Lower lobe of right lung (tissue), 2 donors: ENCODE measurements at places on chromosomes 7 and 10. TPM values are rescaled to one million over a fixed set of nuclear protein-coding genes. Genes with fewer than 3 reads are reported as not detected.

HOXA10 gene
- 0.38 TPM for total RNA-seq

DNA sequence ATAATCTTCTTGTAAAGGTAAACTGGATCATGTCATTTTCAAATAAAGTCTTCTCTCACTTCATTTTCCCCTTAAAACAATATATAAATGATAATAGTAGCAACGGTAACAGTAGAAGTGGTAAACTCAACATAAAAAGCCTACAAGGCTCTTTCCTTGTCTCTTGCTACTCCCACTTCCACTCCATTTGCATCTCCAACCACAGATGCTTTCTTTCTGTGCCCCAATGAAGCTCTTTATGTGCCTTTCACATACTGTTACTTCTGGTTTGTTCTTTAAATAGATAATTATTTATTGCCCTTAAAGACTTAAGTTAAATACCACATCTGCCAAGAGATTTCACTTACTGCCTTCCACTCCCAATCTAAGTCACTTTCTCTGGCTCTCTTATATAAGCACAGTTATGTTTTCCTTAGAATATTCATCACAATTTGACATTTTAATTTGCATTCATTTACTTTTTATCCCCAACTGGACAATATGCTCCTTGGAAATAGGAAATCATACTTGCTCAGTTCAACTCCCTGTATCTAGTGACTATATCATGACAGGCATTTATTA, 149.9 kb downstream of the CRPPA start:
- H3K4me1 ChIP-seq: no peaks in the 10 kb centered on the region
- H3K4me3 ChIP-seq: no peak overlapping the region
- no peak for DNase-seq
- no peak overlapping the region for H3K27ac ChIP-seq

DNA sequence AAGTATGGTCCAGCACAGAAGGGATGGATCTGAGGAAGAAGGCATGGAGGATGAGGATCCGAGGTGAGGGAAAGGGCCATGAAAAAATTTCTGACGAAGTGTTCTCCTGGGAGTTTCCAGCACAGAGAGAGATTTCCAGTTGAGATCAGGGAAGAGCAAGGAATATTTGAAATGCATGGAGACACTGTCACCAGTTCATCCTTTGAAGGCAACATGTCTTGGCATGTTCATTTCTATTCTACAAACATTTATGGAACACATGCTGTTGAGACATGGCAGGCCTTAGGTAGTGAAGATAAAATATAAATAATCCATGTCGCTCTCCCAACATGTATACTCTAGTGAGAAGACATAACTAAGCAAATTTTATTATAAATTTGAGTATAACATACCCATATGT, 234.0 kb upstream of the TCF7L2 start:
- no peak overlapping the region for H3K4me3 ChIP-seq
- no peaks in the 10 kb centered on the region for H3K27me3 ChIP-seq
- H3K27ac ChIP-seq: no peak overlapping the region
- no peaks in the 10 kb centered on the region for H3K4me1 ChIP-seq
- H3K36me3 ChIP-seq: no peaks in the 10 kb centered on the region

TWIST1 gene
- not detected for total RNA-seq

- H3K36me3 ChIP-seq: no peaks in the 10 kb centered on the region
- no peak for DNase-seq
- no peak overlapping the region for H3K4me3 ChIP-seq
- no peaks in the 10 kb centered on the region for H3K4me1 ChIP-seq
Observed at GRCh38 chr7:94056796-94057207, 52.6 kb upstream of the BET1 start.

GRCh38 chr7:70156057-70156456, 557.8 kb downstream of the AUTS2 start:
- no peaks in the 10 kb centered on the region for H3K27me3 ChIP-seq
- no peak overlapping the region for H3K4me3 ChIP-seq
- no peak for DNase-seq
- no peaks in the 10 kb centered on the region for H3K4me1 ChIP-seq

- peaks cover 28% of the 10 kb centered on the region for H3K4me1 ChIP-seq
- H3K27me3 ChIP-seq: no peaks in the 10 kb centered on the region
- H3K36me3 ChIP-seq: no peaks in the 10 kb centered on the region
Observed at GRCh38 chr10:48305905-48306264, 592 bp upstream of the MAPK8 start.

TCAF2 gene
- 6.2 TPM for total RNA-seq

GRCh38 chr10:35025916-35026315, 64.2 kb downstream of the CUL2 start:
- H3K4me3 ChIP-seq: no peak overlapping the region

OR2A42 gene
- total RNA-seq: not detected

GRCh38 chr7:12731214-12731656, 43.8 kb downstream of the ARL4A start:
- no peak overlapping the region for H3K27ac ChIP-seq
- no peak for DNase-seq

- no peaks in the 10 kb centered on the region for H3K36me3 ChIP-seq
- H3K4me3 ChIP-seq: no peak overlapping the region
- DNase-seq: peak; percentile 12
- H3K27ac ChIP-seq: no peak overlapping the region
Observed at GRCh38 chr10:70913893-70914240, 25.5 kb upstream of the PCBD1 start.

RAPGEF5 gene
- 85.1 TPM for total RNA-seq

GRCh38 chr7:41842956-41843355, 140.1 kb upstream of the INHBA start:
- no peaks in the 10 kb centered on the region for H3K4me1 ChIP-seq
- H3K27me3 ChIP-seq: no peaks in the 10 kb centered on the region
- H3K4me3 ChIP-seq: no peak overlapping the region
- no peak for DNase-seq
- no peak overlapping the region for H3K27ac ChIP-seq

DNA sequence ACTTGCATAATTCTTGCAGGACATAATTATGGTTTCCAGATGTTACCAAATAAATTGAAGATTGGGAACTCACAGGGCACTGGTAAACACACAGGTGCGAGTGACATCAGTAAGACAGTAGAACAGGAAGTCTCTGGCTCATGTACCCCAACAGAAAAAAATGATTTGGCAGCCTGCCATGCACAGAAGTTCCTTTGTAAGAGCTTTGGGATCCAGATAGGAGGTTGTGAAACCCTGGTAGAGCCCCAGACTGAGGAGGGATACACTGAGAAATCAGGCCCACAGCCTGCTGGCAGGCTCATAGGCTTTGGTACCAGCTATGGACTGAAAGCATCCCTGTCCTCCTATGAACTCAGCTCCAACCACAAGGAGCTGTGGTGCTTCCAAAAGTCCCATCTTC, 118.0 kb downstream of the COBL start:
- H3K4me3 ChIP-seq: no peak overlapping the region
- no peak for DNase-seq
- H3K27ac ChIP-seq: no peak overlapping the region
- H3K27me3 ChIP-seq: no peaks in the 10 kb centered on the region

DNA sequence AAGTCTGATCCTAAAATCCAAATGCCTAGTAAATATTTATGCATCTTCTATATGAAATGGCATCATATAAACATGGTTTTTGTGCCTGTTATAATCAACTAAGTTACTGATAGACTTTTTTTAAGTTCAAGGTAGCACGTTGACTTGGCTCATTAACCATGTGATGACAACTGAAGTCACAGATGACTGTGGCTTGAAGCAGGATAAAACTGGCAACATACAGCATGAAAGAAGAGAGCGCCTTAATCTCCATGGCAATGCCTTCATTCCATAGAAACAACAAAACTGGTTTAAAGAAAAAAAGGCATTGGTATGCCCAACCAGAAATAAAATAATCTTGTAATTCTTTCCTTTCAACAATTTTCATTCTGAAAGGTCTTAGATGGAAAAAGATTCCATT, 188.9 kb upstream of the CDK1 start:
- H3K4me1 ChIP-seq: no peaks in the 10 kb centered on the region
- no peak overlapping the region for H3K27ac ChIP-seq
- no peak for DNase-seq
- no peaks in the 10 kb centered on the region for H3K36me3 ChIP-seq
- H3K27me3 ChIP-seq: no peaks in the 10 kb centered on the region
- no peak overlapping the region for H3K4me3 ChIP-seq

CCT6A gene
- 75.3 TPM for total RNA-seq

DNA sequence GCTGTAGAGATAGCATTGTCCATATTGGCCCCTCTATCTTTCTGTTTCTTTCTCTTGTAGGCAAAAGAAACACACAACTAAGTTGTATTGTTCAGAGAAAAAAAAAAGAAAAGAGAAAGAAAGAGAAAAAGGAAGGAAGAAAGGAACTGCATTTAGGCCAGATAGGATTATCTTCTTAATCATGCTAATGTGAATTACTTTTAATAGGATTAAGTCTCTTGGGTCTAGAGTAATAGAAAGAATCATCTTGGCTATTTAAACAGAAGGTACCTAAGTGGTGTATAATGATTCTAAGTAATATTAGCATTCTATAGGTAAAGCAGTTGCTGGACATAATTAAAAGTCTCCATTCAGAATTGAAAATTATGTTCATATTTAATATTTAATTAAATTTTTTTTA, 42.2 kb downstream of the GPR85 start:
- no peaks in the 10 kb centered on the region for H3K4me1 ChIP-seq
- H3K4me3 ChIP-seq: no peak overlapping the region
- DNase-seq: no peak
- H3K36me3 ChIP-seq: no peaks in the 10 kb centered on the region
- H3K27me3 ChIP-seq: no peaks in the 10 kb centered on the region
- H3K27ac ChIP-seq: no peak overlapping the region

GRCh38 chr7:134339475-134339874, 22.7 kb upstream of the SLC35B4 start:
- H3K4me1 ChIP-seq: no peaks in the 10 kb centered on the region
- no peaks in the 10 kb centered on the region for H3K36me3 ChIP-seq
- no peak for DNase-seq
- no peak overlapping the region for H3K27ac ChIP-seq
- no peaks in the 10 kb centered on the region for H3K27me3 ChIP-seq

DNA sequence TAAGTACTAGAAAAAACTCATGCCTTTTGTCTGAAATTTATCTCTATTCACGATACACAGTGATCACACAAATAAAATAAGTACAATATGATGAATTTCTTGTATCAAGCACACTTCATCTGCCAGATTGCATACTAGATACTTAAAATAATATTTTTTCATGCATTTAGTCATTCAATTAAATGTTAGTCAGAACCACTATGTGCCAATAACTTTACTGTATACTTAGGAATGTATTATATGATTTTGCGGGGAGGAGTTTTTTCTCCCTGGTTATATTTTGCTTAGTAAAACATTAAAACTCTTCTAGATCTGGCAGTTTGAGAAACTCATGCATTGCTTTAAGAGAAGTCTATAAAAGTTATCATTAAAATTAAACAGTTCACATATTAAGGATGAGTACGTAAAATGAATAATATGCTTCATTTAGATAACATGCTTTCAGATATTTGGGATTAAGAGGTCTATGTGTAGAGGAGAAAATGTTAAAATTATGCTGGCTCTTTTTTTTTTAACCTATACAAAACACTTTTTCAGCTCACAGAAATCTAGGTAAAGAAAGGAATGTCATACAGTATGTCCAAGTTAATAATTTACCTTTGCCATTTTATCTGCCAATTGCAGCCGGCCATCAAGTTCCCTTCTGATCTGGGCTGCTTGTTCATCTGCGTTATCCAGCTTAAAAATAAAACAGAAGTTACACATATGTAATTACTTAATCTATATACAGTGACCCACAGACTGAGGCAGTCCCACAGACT, 70.1 kb downstream of the RNF133 start:
- H3K36me3 ChIP-seq: no peaks in the 10 kb centered on the region
- no peak overlapping the region for H3K27ac ChIP-seq
- no peak overlapping the region for H3K4me3 ChIP-seq
- no peaks in the 10 kb centered on the region for H3K4me1 ChIP-seq
- no peak for DNase-seq

OR2A1 gene
- total RNA-seq: 0.15 TPM

C7orf33 gene
- not detected for total RNA-seq

WIPF3 gene
- total RNA-seq: 0.95 TPM

MAGI2 gene
- 15.3 TPM for total RNA-seq

DNA sequence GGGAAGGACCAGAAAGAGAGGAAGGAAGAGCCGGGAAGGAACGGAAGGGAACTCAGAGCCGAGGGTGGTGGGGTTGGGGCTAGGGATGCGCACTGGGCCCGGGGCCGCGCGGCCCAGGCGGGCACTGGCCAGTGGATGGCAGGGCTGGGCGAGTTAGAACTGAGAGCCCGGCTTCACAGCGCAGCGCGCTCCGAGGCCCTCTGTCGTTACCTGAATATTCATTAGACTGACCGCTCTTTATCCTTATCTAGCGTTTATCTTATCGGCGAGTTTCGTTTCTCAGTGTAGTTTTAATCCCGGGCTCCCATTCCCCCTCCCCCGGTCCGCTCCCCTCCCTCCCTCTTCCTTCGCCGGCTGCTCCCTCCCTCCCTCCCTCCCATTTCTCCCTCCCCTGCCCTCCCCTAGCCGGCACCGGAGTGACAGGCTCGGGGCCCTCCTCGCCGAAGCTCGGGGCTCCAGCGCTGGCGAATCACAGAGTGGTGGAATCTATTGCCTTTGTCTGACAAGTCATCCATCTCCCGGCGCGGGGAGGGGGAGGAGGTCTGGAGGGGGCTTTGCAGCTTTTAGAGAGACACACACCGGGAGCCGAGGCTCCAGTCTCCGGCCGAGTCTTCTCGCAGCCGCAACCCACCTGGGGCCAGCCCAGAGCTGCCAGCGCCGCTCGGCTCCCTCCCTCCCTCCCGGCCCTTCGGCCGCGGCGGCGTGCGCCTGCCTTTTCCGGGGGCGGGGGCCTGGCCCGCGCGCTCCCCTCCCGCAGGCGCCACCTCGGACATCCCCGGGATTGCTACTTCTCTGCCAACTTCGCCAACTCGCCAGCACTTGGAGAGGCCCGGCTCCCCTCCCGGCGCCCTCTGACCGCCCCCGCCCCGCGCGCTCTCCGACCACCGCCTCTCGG, at the start of gene PAX2:
Gene PAX2, plus strand, starts transcription at position 596 of the 895 bp plus-strand sequence. CDS start 679 bp downstream, outside the sequence.
- no peak for DNase-seq
- H3K4me1 ChIP-seq: peaks cover 44% of the 10 kb centered on the region

GPR85 gene
- 4.5 TPM for total RNA-seq

DNA sequence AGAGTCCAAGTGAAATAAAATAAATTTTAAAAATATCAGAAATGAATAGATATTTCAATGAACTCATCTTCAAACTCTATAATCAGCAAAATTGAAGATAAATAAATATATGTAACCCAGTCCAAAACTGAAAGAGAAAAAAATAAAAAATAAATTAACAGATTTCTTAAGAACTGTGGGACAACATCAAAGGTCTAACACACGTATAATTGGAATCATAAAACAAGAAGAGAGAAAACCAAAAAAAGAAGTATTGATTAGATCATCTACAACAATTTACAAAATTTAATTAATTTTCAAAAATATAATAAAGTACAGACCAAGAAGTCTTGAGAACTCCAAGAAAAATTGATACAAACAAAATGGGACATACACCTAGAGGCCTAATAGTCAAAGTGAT, 625.8 kb upstream of the SORCS1 start:
- no peaks in the 10 kb centered on the region for H3K4me1 ChIP-seq
- no peaks in the 10 kb centered on the region for H3K27me3 ChIP-seq
- no peak overlapping the region for H3K4me3 ChIP-seq
- no peak for DNase-seq
- H3K27ac ChIP-seq: no peak overlapping the region
